ENCODE measurements at places on chromosomes 16 and 17.

DNA sequence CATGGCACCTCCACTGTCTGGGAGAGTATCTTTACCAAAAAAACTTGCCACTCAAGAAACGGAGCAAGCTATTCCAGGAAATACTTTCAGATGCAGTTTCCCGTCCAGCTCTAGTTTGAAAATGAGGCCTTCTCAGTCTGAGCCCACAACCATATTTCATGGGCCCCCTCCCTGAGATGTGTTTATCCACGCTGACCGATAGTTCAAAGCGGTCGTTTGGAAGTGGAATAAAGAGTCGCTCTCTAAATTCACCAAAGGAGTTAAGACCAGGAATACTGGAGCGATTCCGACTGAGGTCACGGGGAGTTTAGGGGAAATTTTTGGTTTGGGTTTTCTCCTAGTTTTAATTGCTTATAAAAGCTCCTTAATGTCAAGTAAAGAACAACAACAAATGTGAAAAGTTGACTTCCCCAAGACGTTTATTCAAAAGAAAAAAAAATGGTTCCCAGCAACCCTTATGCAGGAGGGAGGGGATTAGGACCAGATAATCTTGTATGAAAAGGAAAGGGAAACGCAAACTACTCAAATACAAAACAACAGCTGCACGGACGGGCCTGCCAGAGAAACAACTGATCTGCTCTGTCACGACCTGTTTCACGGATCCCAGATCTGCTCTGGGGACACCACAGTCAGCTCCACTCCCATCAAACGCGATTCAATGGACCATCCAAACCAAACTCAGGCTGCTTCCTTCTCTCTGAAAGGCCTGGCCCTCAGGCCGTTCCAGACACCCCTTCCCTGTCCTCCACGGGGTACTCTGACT is 77.1 kb downstream of the MRM3 start:
- DNase-seq: no peak

DNA sequence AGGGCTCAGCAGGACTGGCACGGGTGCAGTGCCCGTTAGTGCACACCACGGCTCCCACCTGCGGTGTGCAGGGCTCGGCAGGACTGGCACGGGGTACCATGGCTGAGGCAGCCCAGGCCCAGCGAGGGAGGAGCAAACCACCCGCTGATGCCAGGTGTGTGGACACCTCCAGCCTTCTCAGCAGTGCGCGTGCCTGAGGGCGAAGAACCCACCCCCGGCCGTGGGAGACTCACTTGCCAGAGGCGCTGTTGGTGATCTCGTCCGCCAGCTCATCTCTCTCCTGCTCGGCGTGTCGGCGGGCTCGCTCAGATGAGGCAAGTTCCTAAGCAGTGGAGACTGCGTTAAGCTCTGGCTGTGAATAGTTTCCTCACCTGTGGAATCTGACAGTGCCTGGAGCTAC is 45.4 kb downstream of the NDEL1 start:
- no peak for DNase-seq

DNA sequence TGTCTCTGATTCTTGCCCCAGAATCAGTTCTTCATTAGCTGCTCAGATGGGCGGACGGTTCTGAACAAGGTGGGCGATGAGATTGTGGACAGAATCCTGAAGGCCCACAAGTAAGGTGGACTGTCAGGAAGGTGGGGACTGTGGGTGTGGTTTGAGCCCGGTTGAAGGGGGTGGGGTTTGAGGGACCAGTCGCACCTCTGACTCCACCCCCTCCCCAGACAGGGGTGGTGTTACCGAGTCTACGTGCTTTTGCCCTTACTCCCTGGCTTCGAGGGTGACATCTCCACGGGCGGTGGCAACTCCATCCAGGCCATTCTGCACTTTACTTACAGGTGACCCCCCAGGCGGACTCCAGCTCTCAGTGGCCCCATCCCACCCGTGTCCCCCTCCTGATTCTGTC is 11.3 kb downstream of the PLD2 start:
- DNase-seq: no peak

GRCh38 chr17:18000030-18000408 is 27.4 kb downstream of the DRC3 start:
- DNase-seq: no peak

DNA sequence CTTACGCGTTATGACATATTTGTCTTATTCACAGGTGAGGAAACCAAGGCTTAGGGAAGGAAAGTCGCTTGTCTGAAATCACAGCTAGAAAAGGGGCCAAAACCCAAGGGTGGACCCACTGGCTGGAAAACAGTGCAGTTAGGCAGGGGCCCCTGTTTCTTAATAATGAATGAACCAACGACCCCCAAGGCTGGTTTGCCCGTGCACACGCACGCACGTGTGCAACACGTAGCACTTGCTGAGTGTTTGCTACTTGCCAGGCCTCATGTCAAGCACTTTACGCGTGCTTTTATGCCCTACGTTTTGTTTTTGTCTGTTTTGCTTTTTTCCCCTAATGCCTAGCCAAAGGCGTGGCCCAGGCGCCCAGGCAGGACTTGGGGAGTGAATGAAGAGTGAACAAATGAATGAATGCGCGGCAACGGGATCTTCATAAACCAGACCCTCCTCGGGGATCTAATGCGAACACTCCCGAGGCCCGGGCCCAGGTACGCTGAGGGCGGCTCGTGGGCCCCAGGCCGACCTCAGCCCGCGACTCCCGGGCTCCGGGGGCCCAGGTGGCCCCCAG is 571 bp upstream of the USP10 start:
- DNase-seq: peak; percentile 40

GRCh38 chr16:20875355-20875650 is 24.9 kb downstream of the DCUN1D3 start:
- DNase-seq: no peak
